Right kidney (tissue), 9 donors: ENCODE measurements at places on chromosomes 1 and 21.

DNA sequence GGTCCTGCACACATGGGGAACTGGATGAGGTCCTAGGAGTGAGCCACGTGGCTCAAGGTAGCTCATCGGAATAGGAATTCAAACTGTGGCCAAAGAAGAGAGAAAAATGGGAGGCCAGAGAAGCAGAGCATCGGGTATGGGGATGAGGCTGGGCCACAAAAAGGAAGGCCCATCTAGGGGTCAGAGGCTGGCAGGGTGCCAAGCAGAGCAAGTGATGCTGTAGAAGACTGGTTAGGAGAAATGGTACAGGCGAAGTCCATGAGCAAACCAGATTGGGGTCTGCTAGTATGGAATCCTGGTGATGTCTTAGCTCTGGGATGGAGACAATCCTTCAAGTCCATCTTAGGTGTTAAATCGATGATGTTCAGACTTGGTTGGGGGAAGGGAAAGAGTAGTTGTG, 68.0 kb downstream of the TEX35 start:
- no peak for DNase-seq

GRCh38 chr1:41631154-41631553, 146.7 kb upstream of the EDN2 start:
- DNase-seq = no peak

DNA sequence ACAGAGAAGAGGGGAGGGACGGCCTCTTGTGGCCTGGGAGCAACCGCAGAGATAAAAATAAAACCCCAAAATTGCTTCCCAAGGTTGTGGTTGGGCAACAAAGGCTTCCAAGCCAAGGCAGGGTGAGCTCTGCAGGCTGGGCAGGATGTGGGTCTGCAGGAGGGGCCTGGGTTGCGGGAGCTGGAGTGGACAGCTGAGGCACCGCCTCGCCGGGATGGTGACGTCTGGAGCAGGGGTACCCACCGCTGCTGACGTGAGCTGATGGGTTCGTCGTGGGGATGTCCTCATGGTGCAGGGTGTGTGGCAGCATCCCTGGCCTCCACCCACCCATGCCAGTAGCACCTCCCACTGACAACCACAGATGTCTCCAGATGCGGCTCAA, 3.7 kb downstream of the AURKAIP1 start:
- DNase-seq = peak; percentile 10

- DNase-seq = no peak
Observed at GRCh38 chr21:42062236-42063022, 8.7 kb upstream of the UMODL1 start.

- no peak for DNase-seq
Observed at GRCh38 chr1:207243442-207244408, 77.8 kb upstream of the CD55 start.

GRCh38 chr1:64111787-64112186, 91.6 kb upstream of the UBE2U start:
- DNase-seq = no peak

DNA sequence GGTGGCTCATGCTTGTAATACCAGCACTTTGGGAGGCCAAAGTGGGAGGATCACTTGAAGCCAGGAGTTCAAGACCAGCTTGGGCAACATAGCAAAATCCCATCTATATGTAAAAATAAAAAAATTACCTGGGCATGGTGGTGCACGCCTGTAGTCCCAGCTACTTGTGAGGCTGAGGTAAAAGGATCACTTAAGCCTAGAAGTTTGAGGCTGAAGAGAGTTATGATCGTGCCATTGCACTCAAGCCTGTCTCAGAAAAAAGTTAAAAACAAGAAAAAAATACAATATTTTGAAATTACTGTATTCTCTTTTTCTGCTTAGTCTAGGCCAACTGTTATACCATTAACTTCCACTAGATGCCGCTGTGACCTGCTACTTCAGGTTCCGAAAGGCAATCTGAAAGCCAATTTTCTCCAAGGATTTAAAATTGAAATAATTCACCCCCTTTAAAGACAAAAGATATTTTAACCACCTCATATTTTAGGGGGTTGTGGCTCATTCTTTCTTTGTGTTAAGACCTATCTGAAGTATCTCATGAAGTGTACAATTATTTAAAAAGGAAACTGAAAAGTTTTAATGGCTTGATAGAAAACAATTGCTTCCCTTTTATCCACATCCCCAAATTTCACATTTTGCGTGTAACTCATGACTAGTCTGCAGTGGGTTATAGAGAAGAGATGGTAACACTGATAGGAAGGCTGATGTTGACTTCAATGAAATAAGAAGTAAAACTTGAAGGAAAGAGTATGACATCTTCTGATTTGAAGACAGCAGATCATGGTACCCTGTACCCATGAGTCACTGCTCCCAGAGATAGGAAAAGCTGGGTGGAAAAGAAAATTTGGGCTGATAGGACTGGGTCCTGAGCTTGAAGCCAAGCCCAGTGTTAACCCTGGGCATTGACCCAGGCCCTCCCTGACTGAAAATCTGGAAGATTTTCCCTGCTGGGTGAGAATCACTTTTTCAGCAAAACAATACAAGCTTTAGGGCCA, 24.4 kb upstream of the CLDN14 start:
- DNase-seq = no peak

DNA sequence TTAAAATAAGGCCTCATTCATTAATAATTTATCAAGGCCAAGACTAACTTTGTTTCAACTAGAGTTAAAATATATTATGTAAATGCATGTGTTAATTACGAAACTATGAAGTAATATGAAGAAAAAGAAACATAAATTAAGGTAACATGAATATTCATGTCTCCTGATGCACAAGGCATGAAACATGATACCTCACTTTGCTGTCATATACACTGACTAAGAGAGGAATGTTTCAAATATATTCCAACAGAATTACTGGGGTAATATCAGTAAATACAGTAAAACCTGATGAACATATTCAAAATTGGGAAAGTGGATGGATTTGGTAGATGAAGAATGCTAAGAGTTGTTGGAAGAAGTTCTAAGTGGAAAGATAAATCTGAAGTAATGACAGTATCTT, 274.6 kb downstream of the LRRC7 start:
- no peak for DNase-seq

DNA sequence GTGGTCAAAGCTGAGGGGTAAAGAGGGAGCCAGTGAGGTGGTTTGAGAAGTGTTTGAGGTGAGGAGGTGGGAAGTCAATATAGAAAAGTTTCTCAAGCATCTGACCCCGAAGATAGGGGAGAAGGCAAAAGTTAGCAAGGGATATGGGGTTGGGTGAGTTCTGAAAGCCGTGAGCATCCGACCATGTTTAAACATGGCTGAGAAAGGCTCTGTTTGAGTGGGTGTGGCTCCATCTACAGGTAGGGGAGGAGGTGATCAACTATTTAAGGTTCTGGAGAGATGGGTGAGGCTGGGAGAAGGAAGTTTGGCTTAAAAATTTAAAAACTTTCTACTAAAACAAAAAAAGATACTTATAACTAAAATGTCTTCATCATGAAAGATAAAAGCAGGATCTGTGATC, 273.8 kb downstream of the KCNJ6 start:
- DNase-seq = no peak

- no peak for DNase-seq
Observed at GRCh38 chr21:37413553-37414291, 47.1 kb downstream of the DYRK1A start.

DNA sequence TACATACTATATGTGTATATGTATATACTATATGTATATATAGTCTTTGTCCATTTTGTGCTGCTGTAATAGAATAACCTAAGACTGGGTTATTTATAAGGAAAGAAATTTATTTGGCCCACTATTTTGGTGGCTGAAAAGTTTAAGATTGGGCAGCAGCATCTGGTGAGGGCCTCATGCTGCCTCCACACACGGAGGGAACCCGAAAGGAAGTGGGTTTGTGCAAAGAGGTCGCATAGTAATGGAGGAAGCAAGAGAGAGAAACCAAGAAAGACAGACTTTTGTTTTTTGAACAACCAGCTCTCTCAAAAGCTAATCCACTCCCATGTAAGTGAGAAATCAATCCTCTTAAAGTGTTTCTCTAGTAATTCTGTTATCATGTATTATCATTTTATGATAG, 1147.3 kb downstream of the NCAM2 start:
- no peak for DNase-seq

DNA sequence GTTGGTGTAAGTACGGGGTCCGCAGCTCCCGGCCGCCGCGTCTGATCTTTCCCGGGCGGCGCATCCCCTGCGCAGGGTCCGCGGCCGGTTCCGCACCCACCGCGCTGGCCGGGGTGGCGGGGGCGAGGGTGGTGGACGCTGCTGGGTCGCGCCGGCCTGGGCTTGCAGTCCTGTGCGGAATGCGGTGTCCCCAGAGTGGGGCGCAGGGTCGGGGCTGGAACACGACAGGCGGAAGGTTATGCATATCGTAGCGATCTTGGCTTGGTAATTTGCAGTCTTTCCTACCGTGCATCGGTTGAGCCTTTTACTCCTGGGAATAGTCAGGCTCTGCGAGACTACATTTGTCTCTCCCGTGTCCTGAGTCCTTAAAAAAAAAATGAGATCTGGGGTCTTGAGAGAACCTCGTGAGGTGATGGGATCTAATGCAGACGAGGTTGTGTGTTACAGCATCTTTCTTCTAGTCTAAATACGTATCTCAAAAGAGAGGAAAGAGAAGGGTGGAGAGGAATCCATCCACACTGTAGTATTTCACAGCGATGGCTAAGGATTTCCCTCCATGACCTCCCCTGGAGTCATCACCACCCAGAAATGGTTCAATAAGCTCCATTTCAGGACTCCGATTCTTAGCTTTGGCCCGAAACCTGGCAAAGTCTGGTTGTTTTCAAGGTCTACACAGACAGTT, 572 bp downstream of the ATP1B1 start:
- no peak for DNase-seq

GRCh38 chr1:206039046-206039973, 13.7 kb upstream of the RHEX start:
- no peak for DNase-seq

DNA sequence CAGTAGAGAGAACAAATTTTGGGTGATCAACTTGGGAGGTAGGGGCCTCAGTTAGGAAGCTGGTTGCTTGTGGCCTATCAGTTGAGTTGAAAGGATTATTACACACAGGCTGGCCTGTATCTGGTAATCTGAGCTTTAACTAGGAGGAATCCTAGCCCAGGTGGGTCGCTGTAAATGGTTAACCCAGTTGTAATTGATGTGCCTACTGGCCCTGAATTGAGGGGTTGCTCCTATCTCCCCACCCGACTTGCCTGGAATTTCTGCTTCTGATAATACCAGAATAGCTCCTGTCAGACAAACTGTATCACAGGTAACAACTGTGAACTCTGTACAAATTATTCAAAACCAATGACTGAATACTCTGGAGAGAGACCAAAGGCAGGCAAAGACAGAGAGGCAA, 210.4 kb upstream of the RUNX1 start:
- DNase-seq = no peak

DNA sequence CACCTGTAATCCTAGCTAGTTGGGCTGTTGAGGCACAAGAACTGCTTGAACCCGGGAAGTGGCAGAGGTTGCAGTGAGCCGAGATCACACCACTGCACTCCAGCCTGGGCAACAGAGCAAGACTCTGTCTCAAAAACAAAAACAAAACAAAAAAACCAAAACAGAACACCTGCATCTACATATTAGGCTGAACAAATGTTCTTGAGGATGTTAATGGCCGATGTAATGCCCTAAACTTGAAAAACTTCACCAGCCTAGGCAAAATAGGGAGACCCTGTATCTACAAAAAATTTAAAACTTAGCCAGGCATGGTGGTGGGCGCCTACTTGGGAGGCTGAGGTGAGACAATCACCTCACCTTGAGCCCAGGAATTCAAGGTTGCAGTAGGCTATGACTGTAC, 17.8 kb downstream of the GPBP1L1 start:
- no peak for DNase-seq

DNA sequence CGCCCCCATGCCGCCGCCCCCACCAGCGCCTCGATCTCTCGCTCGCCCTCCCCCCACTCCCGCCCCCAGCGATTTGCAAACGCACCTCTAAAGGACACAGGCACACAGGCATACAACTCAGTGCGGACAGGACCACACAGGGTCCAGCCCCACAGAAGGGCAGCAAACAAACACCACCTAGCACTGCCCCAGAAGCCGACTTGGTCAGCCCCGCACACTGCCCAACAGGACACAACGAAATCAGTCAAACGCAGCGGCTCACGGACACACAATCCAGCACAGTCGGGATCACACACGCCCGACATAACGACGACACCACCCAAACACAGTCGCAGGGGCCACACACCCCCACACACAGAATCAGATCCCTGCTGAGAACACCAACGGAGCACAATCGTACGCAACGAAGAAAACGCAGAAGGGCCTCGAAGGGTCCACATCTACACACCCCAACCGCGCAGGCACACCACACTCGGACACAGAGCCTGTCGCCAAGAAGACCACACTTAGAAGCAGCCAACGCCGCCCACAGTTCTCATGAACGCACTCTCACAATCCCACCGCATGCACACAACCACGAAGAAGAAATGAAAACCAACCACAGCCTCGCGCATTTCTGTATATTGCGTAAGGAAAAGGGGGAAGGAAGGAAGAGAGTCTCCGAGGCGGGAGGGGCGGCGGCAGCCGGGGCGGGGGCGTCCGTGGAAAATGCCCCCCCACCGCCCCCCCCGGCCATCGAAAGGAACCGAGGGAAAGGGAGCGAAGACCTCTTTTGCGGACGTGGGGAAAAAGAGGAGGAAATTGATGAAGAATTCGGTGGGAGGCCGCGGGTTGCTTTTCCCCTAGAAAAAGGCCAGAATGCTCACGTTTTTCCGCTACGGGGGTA, 481 bp downstream of the TAL1 start:
- DNase-seq = peak; percentile 88

- no peak for DNase-seq
Observed at GRCh38 chr21:43282358-43283120, 113.7 kb downstream of the CRYAA start.

DNA sequence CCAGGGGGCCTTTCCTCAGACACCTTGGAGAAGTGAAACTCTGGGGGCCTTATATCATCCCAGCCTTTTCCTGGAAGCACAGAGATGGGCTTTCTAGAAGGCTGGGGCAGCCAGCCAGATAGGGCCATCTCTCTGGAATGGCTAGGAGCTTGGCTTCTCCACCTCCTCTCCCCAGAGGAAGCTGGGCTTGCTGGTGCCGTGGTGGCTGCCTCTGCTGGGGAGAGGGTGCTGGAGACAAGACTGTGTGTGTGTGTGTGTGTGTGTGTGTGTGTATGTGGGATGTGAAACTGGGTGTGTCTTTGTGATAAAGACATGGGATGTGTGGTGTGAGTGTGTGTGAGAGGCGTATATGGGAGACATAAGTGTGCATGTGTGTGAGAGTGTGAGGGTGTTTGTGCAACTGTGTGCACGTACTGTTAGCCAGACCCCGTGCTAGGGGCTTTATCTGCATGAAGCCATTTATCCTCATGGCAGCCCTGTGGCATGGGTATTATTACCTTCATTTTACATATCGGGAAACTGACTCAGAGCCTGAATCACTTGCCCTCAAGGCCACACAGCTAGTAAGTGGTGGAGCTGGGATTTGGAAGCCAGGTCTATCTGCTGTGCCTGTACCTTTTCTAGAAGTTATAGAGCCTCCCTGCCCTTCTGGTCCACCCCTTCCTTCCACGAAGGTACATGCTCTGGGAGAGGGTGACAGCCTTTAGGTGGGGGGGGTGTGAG, 44.2 kb downstream of the PTPRU start:
- no peak for DNase-seq

- DNase-seq = peak; percentile 30
Observed at GRCh38 chr1:201309416-201309815, 26.1 kb downstream of the PKP1 start.
